ENCODE measurements at places on chromosomes 12 and 14.

DNA sequence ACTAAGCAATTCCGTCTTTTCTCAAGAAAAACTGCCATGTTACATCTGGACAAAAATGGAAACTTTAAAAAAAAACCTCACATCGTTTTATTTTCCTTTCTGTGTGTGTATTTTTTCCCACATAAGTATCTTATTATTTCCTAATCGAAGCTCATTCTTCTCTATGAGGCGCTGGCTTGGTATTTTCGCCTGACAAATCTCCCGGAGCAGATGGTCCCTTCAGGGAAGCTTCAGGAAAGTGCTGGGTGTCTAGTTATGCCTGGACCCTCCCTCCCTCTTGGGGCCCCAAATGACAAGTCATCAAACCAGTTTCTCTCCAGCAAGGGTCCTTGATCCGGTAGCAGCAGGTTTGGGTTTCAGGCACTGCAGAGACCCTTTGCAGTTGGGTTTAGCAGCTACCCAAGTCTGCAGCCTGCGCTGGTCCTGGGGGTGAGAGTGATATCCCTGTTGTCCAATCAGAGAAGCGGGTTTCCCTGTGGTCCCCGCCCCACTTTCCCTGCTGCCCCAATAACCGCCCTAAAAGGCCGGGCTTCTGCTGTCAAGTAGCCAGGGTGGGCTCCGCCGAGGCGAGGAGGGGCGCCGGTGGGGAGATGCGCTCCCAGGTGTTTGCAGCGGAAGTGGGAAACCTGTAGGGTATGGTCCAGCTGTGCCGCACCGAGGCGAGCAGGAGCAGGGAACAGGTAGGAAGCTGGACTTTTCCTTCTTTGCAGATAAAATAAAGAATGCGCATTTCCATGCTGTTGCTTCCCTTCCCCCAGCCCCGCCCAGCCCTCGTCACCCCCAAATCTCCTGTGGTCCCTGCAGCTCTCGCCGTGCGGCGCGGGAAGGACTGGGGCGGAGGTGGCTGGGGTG is at the start of gene CNTN1:
TSS of gene CNTN1 (plus strand) at position 527 of the 852 bp plus-strand sequence.
- no peak for DNase-seq

GRCh38 chr12:80154261-80154660 is 54.9 kb downstream of the OTOGL start:
- DNase-seq = no peak

GRCh38 chr12:6792522-6793201 is 3.3 kb downstream of the CD4 start:
- DNase-seq = peak; percentile 34

DNA sequence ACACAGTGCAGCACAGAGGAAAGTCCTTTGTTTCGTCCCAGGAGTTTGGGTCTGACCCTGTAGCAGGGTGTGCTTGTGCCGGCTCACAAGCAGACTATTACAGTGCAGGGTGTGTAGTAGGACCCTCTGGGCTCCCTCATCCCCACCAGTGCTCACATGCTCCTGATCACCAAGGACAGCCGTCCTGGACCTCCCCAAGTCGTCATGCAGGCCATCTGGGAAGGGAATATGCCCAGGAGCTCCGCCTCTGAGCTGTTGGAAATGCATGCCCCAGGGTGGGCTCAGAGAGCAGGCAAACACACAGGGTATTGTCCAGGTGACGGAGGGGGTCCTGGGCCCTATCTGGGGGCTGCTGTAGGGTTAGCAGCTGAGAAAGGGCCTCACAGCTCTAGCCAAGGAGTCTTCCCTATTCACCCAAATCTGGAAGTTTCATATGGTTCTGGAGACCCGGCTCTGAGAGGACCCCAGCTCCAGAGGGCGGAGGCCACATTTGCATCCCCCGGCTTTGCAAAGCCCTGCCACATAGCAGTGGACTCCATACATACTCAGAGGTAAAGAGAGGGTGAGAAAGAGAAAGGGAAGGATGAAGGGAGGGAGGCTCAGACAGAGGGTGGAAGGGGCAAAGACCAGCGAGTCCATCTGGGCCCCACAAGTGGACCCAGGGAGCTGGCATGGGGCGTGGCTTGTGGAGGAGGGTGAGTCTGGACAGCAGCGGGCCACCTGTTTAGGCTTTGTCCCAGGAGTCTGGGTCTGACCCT is 53.5 kb upstream of the PPP2R5C start:
- no peak for DNase-seq

DNA sequence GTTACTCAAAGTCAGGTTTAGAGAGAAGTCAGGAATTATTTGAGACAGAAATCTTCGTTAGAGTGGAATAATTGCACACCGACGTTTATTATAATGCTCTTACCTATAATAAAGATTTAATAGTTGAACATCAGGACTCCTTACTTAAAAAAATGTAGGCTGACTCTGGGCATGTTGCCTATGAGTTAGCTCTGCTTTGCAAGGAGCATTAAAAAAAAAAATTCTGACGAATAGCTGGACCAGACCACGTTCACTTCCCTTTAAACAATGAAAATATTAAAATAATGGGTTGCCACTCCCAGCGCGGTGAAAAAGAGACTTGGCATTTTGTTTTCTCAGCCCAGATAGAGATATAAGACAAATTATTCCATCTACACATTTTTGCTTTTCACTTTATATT is 574 bp upstream of the FANCM start:
- DNase-seq = no peak

DNA sequence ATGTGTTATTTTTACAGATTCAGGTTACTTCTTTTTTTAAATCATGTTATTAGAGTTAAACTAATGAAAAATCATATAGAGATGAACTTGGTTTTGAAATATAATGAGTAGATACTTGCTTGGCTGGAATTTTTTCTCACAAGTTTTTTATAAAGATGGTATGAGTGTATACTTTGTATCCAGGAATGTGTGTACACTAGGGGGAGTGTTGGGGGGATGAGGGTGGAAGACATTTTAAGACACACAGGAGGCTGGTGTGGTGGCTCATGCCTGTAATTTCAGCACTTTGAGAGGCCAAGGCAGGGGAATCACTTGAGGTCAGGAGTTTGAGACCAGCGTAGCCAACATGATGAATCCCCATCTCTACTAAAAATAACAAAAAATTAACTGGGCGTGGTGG is 23.2 kb downstream of the PPM1A start:
- no peak for DNase-seq

DNA sequence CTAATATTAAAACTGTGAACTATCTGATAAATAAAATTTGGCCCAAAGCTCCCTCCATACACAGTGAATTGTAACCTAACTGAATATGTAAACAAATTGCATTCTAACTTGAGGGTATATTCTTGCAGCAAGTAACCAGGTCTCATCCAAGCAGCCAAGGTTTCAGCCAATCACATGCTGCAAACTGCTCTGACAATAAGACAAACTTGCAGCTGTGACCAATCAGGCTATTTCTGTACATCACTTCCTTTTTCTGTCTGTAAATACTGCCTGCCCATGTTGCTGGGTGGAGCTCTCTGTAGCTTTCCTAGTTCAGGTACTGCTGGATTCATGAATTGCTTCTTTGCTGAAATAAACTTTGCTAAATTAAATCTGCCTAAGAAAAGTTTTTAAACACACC is 499.0 kb downstream of the GALC start:
- no peak for DNase-seq

- DNase-seq = peak; percentile 10
These were observed 389.3 kb upstream of the USP15 start for GRCh38 chr12:61870658-61871484.

GRCh38 chr14:61588419-61588901 is 106.9 kb upstream of the HIF1A start:
- no peak for DNase-seq

- no peak for DNase-seq
These were observed 111.9 kb downstream of the STAB2 start for GRCh38 chr12:103698752-103699560.

GRCh38 chr14:102424923-102425322 is 62.2 kb downstream of the TECPR2 start:
- no peak for DNase-seq

- no peak for DNase-seq
These were observed 78.2 kb upstream of the PIK3C2G start for GRCh38 chr12:18183141-18183540.

GRCh38 chr14:69749956-69750355 is 17.0 kb upstream of the SRSF5 start:
- no peak for DNase-seq

GRCh38 chr12:46579474-46579873 is 206.9 kb upstream of the SLC38A2 start:
- DNase-seq = no peak

DNA sequence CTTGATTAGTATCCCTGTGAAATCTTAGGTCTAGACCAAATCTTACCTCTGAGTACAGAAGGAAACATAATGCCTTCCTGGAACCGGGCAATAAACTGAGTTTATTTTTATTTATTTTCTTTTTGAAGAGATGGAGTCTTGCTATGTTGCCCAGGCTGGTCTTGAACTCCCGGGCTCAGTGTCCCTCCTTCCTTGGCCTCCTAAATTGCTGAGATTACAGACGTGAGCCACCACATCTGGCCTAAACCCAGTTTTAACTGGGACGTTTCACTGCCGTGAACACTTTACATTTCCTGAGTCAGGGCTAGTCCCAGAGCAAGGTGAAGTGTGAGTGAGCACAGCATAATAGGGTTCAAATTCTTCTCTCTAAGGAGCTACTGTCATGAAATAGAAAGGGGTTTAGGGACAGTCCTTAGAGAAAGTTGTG is 671 bp downstream of the GUCY2C start:
- no peak for DNase-seq

- DNase-seq = peak; percentile 58
These were observed 301.1 kb downstream of the DUSP6 start for GRCh38 chr12:89051065-89051677.

- no peak for DNase-seq
These were observed 21.5 kb upstream of the ALDH2 start for GRCh38 chr12:111745211-111745610.

- no peak for DNase-seq
These were observed 43.8 kb downstream of the JAG2 start for GRCh38 chr14:105124823-105125222.

Measured in CD4-positive, alpha-beta T cell treated with Interleukin-15 for 4 hours (primary cell).